ENCODE measurements at places on chromosomes 2 and 18.

DNA sequence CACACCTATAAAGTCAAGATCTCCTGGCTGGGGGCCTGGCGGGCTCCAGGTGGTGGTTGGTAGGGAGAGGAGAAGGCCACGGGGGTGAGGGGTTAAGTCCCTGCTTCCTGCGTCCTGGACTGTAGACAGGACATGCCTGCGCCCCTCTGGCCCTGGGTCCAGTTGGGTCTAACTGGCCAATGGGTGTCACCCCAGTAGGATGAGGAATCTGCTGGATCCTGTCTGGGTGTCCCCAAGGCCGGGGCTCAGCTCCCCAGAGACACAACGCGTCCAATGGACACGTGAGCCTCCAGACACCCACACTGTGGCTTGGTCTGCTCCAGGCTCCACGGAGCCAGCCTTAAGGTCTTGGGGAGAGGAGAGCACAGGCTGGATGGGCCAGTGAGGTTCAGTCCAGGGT, 19.6 kb downstream of the AQP12A start:
- DNase-seq = no peak

- DNase-seq = no peak
These were observed 168.4 kb downstream of the CCBE1 start for GRCh38 chr18:59528866-59529265.

DNA sequence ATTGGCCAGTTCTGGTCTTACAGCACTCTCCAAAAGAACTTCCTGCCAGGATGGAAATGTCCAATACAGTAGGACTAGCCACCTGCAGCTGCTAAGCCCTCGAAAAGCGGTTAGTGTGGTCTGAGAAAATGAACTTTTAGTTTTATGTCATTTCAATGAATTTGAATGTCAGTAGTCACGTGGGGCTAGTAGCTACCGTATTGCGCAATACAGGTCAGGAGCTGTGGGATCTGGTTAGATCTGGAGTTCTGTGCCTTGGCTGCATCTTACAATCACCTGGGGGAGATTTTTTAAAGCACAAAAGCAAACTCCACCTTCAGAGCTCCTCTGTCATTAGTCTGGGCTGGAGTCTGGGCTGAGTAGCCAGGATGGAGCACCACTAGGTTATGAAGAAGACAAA, 35.9 kb downstream of the C1QL2 start:
- DNase-seq = no peak

GRCh38 chr2:149314687-149315086, 15.7 kb upstream of the LYPD6 start:
- DNase-seq = no peak

DNA sequence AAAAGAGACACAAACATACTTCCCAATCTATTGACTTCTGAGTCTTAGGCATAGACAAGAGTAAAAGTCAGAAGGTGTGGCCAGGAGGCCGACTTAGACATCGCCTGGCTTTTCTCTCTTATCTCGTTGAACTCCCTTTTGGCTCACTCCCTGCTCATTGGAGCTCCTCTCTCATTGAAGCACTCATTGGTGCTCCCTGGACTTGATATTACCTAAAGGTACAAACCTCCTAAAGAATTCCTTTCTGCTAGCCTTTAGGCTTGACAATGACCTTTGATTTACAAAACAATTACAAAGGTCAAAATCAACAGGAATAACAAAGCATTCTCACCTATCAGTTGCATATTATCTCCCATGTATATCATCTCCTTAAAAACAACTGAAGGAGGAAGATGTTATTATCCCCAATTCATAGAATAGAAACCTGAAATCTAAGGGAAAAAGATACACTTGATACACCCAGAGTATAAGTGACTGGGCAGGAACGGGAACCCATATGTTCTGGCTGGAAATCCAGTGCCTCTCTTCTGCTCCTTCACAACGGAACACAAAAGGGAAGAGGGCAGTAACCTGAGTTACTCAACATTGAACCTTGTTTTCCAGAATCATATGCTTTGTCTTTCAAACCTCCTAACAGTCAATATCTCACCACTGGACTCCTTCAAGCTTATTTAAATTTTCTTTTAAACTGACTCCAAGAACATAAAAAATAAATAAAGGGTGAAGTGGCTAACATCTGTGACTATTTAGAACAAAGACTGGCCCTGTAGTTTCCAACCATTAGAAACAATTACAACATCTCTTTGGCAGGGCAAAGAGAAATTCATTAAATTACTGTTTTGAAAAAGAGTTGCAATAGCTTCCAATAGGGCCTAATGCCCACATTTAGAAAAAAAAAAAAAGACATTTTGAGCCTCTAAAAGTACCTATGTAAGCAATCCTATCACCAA, 1247.9 kb downstream of the LRP1B start:
- no peak for DNase-seq

- DNase-seq = no peak
These were observed 23.9 kb downstream of the ANTXR1 start for GRCh38 chr2:69036926-69037325.

GRCh38 chr2:223725494-223725893, 111.9 kb downstream of the AP1S3 start:
- DNase-seq = peak; percentile 87

GRCh38 chr2:174740721-174741120, 23.6 kb downstream of the CHRNA1 start:
- DNase-seq = no peak

DNA sequence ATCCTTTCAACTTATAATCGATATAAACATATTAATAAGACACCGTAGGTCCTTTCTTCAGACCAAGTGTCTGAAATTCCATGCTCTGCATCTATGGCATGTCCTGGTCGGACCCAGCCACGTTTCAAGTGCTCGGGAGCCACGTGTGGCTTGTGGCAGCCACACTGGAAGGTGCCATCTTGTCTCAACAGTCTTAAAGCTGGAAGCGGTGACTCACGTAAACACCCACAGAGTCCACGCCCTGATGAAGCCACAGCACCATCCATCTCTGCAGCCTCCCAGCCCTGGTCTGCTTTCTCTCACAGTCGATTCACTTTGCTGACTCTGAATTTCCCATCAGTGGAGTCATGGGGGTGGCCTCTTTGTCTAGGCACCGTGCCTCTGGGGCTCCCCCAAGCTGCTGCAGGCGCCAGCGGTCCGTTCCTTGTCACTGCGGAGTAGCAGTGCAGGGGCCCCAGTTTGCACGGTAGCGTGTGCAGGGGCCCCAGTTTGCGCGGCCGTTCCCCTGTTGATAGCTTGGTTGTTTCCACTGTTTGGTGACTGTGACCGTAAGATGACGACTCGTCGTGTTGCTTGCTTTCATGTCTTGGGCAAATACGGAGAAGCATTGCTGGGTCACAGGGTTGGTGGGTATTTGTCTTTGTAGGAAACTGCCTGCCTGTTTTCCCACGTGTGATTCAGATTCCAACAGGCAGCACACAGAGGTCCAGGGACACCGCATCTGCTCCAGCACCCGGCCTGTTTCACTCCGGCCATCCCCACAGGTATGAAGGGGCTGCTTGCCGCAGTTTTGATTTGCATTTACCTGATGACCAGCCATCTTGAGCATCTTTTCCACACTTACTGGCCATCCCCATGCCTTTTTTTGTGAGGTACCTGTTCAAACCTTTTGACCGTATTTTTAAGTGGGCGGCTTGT, 240.3 kb downstream of the HDAC4 start:
- DNase-seq = no peak

DNA sequence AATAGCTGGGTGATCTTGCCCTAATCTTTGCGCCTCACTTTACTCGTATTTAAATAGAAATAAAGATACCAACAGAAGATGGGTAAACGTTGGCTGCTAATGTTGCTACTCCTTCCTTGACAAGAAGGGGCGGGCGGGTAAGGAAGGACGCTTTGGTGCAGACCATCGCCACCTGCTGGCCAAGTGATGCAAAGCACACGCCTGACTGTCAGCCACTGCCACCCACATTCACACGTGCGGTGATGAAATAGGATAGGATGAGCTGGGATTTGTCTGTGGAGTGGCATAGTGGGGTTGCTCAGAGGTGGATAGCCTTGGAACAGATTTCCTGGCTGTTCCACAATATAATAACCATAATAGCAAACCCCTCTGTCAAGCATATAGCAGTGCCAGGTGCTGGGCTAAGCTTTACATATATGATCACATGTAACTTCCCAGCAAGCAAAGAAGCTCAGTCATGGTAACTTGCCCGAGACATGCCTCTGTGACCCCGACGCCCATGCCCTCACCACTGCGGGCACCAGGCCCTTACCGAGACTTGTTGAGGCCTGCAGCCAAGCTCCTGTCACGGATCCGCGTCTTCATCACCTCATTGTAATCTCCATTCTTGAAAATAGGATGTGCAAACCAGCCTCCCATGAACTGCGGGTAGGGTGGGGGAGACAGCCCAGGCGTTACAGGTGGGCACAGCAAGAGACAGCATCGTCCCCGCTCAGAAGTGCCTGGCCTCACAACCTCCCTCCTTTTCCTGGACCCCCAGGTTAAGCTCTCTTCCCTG, 39.3 kb downstream of the LCT start:
- peak; percentile 80 for DNase-seq

- DNase-seq = no peak
These were observed 686.0 kb upstream of the DDX18 start for GRCh38 chr2:117128461-117128860.

DNA sequence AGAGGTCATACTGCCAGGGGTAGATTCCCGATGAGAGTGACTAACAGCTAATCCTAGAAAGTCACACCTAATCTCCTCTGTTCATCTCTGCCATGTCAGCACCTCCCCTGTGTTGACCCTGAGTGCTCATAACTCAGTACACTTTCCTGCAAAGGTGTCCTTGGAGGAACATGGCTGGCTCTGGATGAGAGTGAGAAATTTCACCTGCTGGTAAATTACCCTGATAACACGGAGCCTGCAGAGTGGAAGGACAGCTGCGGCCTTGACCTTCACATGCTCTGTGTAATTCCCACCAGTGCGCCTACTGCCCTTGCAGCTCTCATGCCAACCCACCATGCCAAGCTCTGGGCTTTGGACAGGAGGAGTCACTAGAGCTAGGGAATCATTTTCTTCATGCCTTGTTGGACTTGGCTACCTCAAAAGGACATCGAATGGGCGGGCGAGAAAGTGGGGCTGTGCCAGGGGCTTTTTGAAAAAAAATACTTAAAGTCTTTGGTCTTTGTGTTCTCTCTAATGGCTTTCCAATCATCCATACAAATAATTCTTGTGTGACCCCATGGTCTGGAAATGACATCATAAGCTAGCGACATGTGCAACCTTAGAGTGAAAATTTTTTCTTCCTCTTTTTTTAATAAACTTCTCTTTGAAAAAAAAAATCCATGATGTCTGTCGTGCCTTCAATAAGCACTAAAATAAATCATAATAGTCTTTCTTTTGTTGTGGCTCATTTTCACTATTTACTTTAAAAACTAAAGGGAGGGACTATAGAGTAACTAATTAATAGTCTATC, 319.9 kb downstream of the MYCN start:
- no peak for DNase-seq

Measured in foreskin keratinocyte (primary cell).